ENCODE measurements at places on chromosomes 13 and 19.

GRCh38 chr13:32323912-32324311, 8.6 kb downstream of the BRCA2 start:
- DNase-seq, result no peak

GRCh38 chr13:19345158-19345557, 163.5 kb upstream of the TUBA3C start:
- DNase-seq, result no peak

GRCh38 chr13:85266331-85266730, 532.9 kb downstream of the SLITRK6 start:
- peak; percentile 56 for DNase-seq

- DNase-seq, result no peak
Measured at GRCh38 chr13:111866731-111867245, 200.2 kb upstream of the SOX1 start.

GRCh38 chr19:51071095-51071405, 6.2 kb upstream of the KLK13 start:
- no peak for DNase-seq

GRCh38 chr19:48878196-48879024, 6.2 kb downstream of the PPP1R15A start:
- DNase-seq, result peak; percentile 60

DNA sequence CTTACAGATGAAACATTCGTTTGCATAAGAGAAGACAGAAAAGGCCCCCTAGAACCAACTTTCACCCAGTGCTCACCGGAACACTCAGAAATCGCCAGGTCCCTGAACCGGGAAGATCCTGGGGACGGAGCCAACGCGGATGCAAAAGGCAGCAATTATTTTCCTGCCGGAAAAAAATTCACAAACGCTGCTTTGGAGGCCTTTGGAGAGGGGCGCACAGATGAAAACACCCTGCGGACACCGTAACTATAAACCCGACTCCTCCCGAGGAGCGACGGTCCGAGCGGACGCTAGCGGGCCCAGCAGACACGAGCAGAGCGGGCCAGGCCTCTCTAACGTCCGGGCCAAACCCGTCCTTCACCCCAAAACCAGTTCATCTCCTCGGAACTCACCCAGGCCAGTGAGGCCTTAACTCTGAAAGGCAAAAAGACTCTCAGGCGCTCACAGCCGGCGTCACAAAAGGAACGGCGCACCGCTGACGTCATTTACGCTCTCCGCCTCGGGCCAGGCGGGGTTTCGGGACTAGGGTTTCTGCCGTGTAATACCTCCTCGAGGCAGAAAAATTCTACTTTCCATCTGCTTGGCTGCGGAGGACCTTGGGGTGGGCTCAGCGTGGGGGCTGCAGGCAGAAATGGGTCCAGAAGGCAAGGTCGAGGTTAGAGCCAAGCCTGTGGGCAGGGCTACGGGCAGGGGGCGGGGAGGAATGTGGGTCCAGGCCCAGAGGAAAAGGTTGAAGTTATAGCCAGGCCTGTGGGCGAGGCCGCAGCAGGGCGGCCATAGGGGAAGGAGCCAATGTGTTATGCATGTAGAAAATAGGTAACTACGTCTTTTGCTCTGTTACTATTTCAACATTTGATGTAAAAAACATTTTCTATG, at the start of gene ZNF426:
Gene ZNF426, minus strand, starts transcription at position 463 of the 876 bp plus-strand sequence. CDS start 2,413 bp downstream, outside the sequence.
- DNase-seq, result peak; percentile 96

GRCh38 chr13:101977475-101977874, 424.4 kb downstream of the FGF14 start:
- DNase-seq, result no peak

- DNase-seq, result no peak
Measured at GRCh38 chr13:38606699-38607535, 80.0 kb upstream of the FREM2 start.

DNA sequence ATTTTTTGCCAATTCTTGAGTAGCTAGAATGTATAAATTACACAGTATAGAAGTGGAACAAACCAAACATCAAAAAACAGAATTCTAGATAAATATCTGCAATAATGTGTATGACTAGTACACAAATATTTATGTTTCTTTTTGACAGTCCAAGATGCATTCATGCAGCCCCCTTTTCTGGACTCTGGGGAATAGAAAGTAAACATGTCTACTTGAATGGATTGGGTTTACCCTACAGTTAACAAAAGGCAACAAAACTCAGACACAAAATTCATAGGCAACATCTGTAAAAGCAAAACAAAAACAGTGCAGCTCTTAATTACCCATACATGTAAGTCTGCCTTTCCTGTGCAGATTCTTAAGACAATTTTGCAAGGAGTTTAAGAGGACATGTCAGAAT, 419.4 kb upstream of the DACH1 start:
- DNase-seq, result no peak

GRCh38 chr13:46748300-46748699, 48.7 kb downstream of the ESD start:
- DNase-seq, result no peak

DNA sequence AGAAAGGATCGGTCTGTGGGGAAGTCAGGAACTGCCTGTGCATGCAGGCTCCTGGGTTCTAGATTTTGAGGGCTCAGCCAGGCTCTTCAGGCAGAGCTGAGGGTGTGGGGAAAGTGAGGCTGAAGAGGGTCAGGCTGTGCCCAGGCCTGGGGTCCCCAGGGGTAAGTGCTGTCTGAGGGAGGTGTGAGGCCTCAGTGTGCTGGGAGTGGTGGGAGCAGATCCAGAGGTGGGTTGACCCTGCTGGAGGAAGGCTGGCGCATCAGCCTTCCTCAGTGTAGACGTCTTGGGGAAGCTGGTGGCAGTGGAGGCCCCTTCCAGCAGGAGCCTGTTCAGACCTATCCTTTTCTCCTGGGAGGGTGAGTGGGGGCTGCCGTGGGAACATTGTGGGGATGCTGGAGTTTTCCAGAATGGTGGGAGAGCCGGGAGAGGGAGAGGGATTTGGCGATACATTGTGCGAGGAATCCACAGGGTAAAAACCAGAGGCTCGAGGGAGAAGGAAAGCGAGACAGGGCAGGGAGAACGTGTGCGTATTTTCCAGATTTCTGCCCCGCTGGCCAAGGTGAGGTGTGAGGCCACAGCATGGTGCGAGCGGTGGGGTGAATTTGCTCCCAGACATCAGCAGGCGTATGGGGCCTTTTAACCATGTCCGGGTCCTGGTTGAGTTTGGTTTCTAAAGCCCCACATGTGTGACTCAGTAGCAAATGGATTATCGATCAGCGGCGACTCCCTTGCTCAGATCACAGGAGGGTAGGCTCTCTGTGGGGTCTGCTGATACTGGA, 237.7 kb downstream of the TEX29 start:
- DNase-seq, result no peak

DNA sequence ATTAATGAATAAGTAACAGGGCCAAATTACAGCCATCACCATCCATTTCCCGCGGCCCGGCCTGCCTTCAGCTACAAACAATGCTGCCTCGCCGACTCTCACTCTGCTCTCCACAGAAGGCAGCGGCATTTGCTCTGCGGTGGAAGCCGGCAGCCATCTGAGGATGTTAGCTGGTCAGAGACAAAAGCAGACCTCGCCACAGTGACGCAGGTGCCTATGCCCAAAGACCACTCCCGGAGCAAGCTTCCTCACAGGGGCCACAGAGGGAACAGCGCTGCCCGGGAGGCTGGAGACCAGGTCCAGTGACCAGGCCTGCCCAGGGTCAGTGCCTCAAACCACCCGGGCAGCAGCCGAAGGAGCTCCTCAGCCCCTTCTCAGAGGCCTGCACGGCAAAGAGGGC, 16.4 kb downstream of the PEPD start:
- no peak for DNase-seq

Data from ELF-1 (cell line).